ENCODE measurements at places on chromosomes 7 and 10.

DNA sequence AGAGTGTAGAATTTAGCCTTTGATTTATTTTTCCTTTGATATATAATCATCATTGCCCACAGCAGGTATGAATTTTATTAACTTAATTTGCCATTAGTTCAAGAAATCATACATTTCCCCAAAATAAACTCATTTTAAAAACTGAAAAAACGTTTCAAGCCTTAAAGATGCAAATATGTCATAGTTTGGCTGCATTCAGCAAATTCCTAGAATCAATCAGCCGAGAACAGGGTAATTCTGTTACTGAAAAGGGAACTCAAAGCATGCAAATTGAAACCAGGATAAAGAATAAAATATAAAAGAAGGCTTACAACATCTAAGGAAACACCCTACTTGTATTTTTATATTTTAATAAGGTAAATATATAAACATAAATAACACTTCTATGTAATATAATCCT, 233.8 kb upstream of the PRKCQ start:
- no peak for DNase-seq

DNA sequence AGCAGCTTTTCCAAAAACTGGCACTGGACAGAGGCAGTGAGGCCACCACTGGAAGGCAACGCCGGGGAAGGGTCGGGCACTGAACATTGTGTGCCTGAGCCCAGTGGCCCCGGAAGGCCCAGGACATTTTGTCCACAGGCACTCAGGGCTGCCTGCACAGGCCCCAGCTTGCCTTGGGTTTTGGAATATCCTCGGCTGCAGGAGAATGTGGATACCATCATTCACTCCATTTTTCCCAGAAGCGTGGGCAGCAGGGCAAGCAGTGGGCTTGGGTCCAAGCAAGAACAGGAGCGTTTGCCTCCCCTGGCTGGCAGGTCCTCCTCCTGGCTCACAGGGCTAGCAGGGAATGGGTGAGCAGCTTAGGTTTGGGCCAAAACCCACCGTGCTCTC, 147.4 kb downstream of the EBF3 start:
- DNase-seq, result no peak

- no peak for DNase-seq
Measured at GRCh38 chr10:31304291-31304970, 14.6 kb upstream of the ZEB1 start.

GRCh38 chr10:56623064-56623463, 262.0 kb upstream of the ZWINT start:
- DNase-seq, result no peak

DNA sequence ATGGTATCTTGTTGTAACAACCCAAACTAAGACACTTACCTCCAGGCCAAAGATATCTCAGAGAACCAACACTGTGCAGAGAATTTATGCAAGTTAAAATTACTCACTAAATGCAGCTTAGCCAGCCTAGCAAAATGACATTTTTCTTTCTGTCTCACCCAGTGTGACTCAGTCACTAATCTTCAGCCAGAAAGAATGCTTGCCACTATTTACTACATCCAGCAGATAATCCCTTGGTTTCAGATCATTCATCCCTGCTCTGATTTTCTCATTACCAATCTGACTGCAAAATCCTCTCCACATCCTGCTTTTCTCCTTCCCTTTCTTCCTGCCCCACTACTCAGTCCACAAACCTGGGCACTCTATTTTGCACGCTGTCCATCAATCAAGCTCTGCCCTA, 93.5 kb upstream of the NEBL start:
- no peak for DNase-seq

DNA sequence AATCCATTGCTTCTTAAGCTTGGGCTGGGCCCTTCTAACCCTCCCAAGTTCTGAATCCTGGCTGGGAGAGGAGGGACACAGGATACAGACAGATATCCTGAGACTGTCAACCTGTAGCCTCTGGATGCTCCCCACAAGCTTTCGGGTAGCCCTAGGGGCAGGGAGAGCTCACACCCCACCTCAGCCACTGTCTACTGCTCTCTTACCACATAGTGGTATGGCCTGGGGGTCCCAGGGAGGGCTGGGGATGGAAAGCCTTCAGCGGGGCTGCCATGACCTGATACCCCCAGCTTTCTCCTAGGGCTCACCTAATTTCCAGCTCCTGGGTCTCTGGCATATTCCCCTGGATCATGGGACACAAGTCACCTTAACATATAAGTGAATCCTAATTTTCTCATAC, 25.1 kb downstream of the CRHR2 start:
- DNase-seq, result no peak

- DNase-seq, result no peak
Measured at GRCh38 chr10:77220150-77220549, 417.5 kb downstream of the KCNMA1 start.

- no peak for DNase-seq
Measured at GRCh38 chr10:30199376-30200016, 140.1 kb upstream of the JCAD start.

- no peak for DNase-seq
Measured at GRCh38 chr10:124453960-124454610, 4.2 kb upstream of the NKX1-2 start.

GRCh38 chr10:103458720-103459119, at the start of gene CALHM1:
TSS of gene CALHM1 (minus strand) at chr10:103458900. CDS start at chr10:103458751, 149 bp downstream.
- peak; percentile 17 for DNase-seq

DNA sequence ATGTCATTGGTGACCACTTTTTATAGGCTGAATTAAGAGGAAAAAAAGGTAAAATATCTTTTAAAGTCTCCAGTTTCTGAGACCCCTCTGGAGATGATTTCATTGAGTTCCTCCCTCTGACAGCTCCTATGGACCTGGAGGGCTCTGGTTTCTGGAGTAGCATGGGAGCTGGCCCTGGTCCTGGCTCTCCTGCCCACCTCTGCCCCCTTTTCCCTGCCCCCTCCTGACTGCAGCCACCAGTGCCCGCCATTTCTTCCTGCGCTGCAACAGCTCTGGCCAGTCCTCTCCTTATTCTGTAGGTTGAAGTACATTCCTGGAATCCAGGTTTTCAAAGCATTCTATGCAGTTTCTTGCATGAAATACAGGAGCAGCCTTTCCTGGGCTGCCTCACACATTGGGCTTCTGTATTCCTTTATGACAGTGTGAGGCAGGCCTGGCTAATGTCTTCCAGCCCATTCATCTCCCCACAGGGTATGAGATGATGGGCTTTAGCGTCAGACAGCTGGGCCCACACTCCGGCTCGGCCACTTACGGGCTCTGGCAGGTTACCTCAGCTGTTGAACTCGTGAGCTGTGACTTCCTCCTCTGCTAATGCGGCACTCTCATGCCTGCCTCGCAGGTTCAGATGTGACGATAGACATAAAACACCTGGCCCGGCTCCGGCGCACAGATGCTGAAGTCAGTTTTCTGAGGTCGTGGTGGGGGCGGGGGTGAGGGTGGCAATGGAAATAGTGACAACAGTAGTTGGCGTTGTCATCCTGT, 101.7 kb downstream of the MGMT start:
- DNase-seq, result no peak

GRCh38 chr7:76278540-76278939, 23.9 kb upstream of the HSPB1 start:
- DNase-seq, result no peak

GRCh38 chr10:52287866-52288265, 26.2 kb upstream of the DKK1 start:
- no peak for DNase-seq

GRCh38 chr7:141221007-141221612, 147.2 kb downstream of the TMEM178B start:
- no peak for DNase-seq

- no peak for DNase-seq
Measured at GRCh38 chr10:82128527-82128926, 253.5 kb downstream of the NRG3 start.

- DNase-seq, result no peak
Measured at GRCh38 chr7:67346126-67346525, 349.5 kb downstream of the TYW1 start.

GRCh38 chr10:129411393-129411705, 55.7 kb upstream of the MGMT start:
- no peak for DNase-seq

GRCh38 chr10:131743190-131744151, 157.3 kb upstream of the PPP2R2D start:
- no peak for DNase-seq

DNA sequence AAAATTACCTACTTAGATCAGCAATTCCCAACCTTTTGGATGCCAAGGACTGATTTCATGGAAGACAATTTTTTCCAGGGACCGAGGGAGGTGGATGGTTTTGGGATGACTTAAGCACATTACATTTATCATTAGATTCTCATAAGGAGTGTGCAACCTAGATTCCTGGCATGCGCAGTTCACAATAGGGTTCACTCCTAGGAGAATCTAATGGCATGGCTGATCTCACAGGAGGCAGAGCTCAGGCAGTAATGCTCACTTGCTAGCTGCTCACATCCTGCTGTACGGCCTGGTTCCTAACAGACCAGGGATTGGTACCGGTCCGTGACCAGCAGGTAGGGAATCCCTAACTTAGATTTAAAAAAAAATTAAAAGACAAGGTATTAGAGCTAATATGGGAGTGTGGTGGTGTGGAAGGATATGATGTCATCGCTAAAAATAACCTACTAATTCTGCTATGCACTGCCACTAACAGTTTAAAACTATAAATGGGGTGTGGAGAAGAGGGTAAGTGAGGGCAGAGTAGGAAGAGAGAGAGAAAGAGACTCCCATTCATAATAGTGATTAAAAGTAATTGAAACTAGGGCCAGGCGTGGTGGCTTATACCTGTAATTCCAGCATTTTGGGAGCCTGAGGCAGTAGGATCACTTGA, 282.7 kb downstream of the BAMBI start:
- DNase-seq, result no peak

DNA sequence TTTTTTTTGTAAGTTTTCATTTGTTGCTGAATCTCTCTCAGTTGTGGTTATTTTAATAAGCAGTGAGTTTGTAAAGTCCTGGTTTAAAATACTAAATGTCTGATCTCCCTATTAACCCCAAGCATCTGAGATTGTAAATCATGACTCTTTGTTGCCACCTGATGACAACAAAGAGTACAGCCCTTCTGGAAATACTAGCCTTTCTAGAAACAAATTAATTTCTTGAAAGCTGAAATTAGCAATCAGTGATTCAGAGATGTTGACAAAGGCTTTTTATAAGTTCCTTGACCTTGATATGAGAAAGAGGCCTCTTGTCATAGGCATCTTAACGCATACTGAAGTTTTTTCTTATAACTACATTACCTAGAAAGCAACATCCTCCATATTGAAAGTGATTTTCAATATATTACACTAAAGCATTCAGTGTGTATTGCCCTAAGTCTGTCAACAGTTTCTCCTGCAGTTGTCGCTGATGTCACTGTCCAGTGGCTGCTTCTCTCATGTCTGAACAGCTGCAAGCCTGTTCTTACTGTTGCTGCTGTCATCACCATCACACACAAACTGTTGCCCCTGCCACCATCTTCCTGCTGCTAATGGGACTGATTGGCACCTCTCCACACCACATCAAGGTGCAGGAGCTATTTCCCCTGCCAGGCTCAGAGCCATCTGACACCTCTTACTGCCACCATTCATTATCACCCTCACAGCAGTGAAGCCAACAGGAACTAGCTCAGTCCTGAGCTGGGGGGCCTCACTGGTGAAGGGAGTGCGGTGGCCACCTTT, 95.1 kb upstream of the LRGUK start:
- DNase-seq, result no peak

DNA sequence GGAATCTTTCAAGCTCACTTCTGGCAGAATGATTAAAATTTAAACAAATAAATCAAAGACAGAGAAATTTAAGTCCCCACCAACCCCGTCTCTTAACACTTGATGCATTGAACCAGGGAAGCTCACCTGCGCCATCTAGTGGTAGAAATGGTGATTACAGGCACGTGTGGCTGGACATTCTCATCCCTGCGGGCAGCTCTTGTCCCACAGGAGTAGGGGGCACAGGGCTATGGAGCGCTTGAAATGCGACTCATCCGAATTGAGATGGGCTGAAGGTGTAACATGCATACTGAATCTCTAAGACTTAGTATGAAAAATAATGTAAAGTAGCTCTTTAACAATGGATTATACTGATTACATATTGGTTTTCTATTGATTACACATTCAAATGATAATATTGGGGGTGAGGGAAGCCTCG, 24.8 kb upstream of the SLIT1 start:
- no peak for DNase-seq

GRCh38 chr10:96996275-96996965, 164.3 kb downstream of the LCOR start:
- DNase-seq, result no peak

DNA sequence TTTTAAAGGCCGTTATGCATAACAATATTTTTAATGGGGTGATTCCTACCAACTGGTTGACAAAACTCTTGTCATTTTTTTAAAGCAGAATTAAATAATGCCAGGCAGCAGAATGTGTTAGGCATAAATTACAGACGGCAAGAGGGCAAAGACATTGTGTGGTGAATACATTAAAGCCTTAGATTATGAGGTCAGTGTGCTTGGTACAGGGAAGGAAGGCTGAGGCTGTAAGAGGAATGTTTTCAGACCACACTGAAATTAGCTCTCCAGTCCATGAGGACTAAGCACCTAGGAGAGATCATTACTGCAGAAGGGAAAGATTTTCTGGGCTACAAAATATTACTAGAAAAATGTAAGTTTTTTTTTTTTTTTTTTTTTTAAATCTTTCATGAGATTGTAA, 312.8 kb upstream of the PRKCQ start:
- no peak for DNase-seq

GRCh38 chr10:71336632-71337031, 17.6 kb downstream of the SLC29A3 start:
- DNase-seq, result no peak

DNA sequence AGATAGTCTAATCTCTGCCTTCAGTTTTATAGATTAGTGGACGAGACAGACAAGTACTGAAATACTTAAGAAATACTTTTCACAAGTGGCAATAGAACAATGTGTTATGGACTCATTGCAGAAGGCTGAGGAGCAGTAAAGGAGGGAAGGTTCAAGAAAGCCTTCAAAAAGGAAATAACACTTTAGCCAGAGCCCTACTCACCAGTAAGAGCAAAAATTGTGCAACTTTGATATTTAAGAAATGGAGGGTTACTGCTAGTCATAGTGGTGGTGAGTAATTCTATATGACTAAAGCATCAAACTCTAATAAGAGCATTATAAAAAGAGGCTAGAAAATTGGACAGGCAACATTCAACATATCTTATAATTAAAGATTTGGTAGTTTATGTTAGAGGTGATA, 28.8 kb downstream of the PTPN12 start:
- no peak for DNase-seq

Measured in NCI-H1436 treated with DMSO at 0.1 percent for 48 hours (cell line).